DMS79 treated with DMSO at 0.1 percent for 48 hours (cell line): ENCODE measurements at places on chromosomes 4 and X.

DNA sequence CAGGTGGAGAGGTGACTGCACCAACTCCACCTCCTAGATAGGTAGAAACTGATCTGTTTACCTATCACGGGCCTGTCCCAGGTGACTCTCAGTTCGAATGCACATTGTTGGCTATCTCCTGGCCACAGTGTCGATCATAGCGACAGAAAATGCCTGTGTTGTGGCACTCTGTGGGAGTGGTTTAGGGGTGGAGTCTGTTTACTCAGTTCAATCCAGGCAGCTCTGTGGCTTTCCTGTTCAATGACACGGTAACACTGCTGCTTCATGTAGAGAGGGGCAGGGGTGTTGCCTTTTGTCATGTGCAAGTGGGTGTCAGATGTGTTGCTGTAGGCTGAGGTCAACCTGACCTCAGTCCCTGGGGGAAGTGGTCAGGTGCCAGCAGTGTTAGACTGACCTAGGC lies 1602.4 kb downstream of the TECRL start:
- DNase-seq = no peak

GRCh38 chrX:154300816-154301215 lies 5.2 kb downstream of the TKTL1 start:
- no peak for DNase-seq

GRCh38 chr4:8279321-8280157 lies 10.0 kb downstream of the HTRA3 start:
- no peak for DNase-seq

DNA sequence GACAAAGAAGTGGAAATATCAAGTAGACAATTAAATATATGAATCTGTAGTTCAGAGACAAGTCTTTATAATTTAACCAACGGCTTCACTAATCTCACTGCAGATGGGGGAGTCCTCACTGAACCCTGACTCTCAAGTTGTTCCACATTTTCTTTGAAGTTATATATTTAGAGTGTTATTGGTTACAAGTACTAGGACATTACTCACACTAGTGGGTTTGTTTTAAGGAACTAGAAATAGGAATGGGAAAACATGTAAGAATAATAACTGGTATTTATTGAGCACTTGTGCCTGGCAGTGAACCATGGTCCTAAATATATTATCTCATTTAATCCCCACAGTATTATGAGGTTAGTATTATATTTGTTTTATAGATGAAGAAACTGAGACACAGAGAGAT lies 22.0 kb downstream of the MND1 start:
- no peak for DNase-seq

GRCh38 chrX:68895341-68895755 lies 66.5 kb downstream of the EFNB1 start:
- DNase-seq = peak; percentile 32

DNA sequence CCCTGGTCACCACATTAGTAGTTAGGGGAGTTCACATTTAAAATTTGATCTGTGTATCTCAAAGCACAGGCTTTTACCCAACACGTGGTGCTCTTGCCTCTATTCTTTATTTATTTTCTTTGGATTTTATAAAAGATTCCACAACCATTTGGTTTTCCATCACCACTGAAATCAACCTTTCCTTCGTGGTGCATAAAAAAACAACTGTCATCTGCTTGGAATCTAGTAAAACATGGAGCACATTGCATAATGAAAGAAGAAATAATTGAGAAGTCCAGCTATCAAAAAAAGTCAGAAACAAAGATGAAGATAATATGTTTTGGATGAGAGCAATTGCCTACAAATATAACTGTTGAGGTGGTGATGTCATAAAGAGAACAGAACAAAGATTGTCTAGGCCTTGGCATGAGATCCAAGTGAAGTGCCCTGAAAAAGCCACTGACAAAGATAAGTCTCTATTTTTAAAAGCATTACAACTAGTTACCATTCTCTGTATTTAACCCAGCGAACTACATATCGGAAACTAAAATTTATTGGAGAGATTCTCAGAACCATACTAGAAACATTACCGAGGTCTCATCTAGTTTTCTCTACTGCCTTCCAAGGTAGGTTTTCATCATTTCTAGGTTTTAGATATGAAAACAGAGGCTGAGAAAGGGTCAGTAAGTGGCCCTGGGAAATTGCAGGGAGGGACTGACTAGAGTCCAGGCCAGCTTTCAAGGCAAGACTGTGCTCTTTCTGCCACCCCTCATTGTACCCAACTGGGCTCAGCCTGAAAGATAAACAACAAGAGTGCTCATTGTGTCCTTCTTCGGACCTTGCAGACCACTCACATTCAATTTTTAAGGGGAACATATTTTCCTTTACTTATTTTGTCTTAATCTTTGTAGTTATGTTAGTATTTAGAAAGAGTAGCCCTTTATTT lies 127.3 kb downstream of the MAD2L1 start:
- DNase-seq = no peak

DNA sequence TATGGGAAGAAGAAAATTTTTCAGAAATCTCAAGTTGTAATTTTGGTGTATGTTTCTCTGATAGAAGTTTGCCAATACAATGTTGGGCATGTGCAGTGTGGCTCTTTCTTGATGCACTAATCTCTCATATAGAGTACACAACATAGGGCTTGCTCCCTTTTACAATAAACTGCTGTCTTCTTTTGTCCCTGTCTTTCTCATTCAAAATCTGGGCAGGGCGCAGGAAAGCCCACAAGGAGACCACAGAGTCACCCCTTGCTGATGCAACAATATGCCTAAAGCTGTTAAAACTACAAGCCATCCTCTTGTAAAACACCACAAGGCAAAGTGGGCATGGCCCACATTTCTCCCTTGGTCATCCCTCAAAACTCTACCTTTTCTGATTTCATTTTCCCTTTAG lies 63.4 kb upstream of the TBC1D9 start:
- DNase-seq = no peak

GRCh38 chr4:33116871-33117270 lies 2396.7 kb downstream of the PCDH7 start:
- DNase-seq = no peak

GRCh38 chr4:95705323-95705722 lies 134.6 kb upstream of the PDHA2 start:
- DNase-seq = no peak
